ENCODE measurements at places on chromosomes 3 and 15. TPM values are rescaled to one million over a fixed set of nuclear protein-coding genes. Genes with fewer than 3 reads are reported as not detected.

DNA sequence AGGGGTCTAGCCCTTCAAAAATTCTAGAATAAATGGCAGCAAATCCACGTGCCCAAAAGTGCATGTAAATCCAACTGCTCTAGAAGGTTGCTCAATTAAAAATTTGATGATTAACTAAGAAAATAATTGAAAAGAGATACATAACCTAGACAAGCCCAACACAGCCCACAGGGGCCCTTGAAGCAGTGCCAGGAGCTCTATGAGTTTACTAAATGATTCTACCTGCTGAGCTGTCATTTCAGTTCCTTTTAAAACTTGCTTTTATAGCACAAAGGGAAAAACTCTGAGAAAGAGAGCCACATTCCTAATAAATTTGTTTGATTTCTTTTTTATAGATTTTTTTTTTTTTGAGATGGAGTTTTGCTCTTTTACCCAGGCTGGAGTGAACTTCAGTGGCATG, 38.9 kb upstream of the GNB5 start:
- DNase-seq, result no peak

DNA sequence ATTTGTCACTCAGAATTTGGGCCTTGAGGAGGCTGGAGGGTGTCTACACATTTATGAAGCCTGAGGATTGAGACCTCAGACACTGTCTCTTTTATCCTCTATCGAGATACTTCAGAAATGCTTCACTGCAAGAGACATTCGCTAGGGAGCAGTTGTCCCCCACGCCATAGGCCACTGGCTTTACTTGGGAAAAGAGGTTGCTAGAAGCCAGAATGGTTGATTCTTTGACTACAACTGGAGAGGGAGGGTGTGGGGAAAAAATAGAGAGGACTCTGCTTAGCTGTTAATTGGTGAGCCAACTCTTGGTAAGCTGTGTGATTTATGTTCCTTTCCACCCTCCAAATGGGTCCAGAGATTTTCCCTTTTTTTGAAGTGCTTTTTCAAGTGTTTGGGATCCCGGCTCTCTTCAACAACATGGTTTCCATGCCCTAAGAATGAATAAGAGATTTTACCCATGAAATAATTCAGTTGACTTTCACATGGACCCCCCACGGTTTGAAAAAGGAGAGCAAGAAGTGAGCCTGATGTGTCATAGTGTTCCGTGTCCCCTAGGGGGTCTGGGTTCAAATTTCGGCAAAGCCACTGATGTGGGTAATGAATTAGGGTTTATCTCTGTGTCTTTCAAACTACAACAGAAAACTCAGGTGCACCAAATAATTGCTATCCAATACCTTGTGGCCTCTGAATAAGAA, 2.7 kb downstream of the BOC start:
- no peak for DNase-seq

DNA sequence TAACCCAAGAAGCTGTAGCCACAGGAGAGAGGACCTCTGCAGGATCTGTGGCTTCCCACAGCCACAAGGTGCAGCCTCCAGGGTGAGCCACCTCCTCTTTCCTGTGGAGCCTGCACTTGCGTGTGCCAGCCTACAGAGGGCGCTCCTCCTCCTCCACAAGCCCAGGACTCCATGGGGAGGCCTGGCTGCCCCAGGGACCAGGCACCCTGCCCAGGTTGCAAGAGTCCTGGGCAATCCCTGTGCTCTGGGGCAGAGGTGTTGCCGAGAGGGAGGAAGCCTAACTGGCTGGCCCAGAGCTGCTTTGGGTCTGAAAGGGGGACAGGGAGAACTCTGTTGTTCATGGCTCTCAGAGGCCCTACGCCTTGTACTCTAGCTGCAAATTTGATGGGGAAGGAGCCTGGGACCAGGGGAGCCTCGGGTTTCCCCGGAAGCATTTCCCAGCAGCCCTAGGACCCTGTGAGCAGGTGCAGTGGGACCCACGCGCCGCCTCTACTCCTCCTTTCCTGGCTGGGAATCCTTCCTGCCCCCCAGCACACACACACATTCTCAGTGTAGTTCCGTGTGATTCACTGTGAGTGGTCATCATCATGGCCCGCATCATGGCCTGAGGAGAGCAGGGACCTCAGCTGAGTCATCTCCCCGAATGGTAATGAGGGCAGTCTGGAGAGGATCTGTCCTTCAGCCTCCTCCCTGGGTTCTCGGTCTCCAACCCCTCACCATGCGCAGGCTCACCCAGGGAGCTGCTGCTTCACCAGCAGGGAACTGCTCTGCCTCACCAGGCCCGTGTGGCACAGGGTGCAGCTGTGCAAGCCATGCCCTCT, 24.3 kb downstream of the TBC1D21 start:
- DNase-seq, result peak; percentile 68

- no peak for DNase-seq
Observed at GRCh38 chr3:111812701-111813100, 46.4 kb upstream of the PHLDB2 start.

Gene SAMD7
- not detected for total RNA-seq

Measured in activated naive CD8-positive, alpha-beta T cell treated with anti-CD3 and anti-CD28 coated beads for 36 hours (primary cell).